NCI-H2081 treated with DMSO at 0.1 percent for 48 hours (cell line): ENCODE measurements at places on chromosomes 1 and 21.

GRCh38 chr1:41749991-41750745 is 168.6 kb downstream of the HIVEP3 start:
- no peak for DNase-seq

DNA sequence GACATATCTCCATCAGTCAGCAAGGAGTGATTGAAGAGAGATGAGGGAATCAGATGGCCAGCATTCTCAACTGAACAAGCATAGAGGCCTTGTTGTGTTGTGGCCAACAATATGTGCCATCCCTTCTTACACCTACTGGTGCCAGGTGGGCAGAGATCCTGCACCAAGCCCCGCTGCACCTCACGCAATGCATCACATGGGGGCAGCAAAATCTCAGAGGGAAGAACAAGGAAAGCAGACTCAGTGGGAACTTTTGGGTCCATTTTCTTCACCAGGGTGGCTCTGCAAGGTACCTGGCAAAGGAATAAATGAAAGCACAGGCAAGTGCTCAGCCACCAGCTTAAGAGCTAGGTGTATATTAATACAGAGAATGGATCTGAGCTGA is 33.2 kb downstream of the HSD3B2 start:
- DNase-seq: no peak

GRCh38 chr1:37035796-37036666 is 1.7 kb upstream of the GRIK3 start:
- DNase-seq: no peak

GRCh38 chr1:217620814-217621213 is 10.1 kb downstream of the GPATCH2 start:
- DNase-seq: no peak

GRCh38 chr1:178241057-178241456 is 147.2 kb downstream of the RASAL2 start:
- DNase-seq: no peak

DNA sequence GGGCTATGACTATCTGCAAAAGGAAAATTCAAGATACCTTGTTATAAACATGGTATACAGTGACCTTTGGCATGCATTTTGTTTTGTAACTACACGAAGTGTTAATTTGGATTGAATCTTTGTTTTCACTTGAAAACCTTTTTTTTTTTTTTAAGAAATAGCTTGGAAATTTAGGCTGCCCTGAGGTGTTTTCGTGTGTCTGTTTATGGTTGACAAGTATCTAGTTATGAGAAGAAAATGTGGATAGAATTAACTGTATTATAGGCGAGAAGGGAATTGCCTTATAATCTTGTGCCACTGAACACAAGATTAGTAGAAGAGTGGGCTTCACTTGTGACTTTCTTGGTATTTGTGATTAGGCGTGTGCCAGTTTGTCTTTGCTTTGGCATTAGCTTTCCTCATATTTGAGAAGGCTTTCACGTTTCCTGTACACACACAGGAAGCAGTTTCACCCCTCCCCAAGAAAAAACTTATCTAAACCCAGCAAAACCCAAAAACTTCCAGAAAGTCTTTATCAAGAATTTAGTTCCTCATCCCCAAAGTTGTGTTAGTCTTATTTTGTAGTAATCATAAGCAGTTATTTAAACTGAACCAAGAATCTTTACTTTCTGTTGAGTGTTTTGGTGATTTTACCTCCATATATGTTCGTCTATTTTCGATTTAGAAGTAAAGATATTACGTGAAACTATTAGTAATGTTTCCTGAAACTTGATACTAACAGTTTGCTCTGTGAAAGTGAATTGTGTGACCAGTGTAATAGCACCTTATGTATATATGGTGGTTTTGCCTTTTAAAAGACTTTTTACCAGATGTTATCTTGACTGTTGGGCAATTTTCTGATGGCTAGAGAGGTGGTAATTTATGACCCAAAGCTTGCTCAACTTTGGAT is 3.8 kb downstream of the DYRK1A start:
- no peak for DNase-seq

GRCh38 chr1:161743231-161743630 is 6.4 kb upstream of the DUSP12 start:
- DNase-seq: no peak

GRCh38 chr1:81305997-81306452 is 494.7 kb upstream of the ADGRL2 start:
- DNase-seq: peak; percentile 43

DNA sequence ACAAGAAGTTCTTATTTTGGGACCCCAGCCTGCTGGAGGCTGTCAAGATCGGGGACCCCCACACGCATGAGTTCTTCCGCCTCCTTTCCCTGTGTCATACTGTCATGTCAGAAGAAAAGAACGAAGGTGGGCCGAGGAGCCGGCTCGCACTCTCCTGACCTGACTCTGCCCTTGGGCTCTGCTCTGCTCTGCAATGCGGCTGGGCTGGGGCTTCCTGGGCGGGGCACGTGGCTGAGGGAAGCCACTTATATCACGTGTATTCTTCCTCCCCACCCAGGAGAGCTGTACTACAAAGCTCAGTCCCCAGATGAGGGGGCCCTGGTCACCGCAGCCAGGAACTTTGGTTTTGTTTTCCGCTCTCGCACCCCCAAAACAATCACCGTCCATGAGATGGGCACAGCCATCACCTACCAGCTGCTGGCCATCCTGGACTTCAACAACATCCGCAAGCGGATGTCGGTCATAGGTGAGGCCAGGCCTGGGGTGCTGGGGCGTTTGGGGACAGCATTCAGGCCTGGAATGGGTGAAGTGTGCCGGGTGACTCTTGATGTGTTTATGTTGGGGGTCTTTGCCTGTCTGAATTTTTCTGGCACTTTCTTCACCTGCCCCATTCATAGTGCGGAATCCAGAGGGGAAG is 17.6 kb downstream of the ATP8B2 start:
- DNase-seq: no peak

GRCh38 chr1:115078708-115079107 is 10.6 kb downstream of the TSPAN2 start:
- no peak for DNase-seq

- DNase-seq: no peak
Observed at GRCh38 chr1:177800400-177801088, 169.3 kb downstream of the SEC16B start.

GRCh38 chr1:9346566-9346965 is 53.9 kb downstream of the SPSB1 start:
- no peak for DNase-seq

- DNase-seq: peak; percentile 61
Observed at GRCh38 chr1:232627645-232628334, 2.1 kb downstream of the SIPA1L2 start.

DNA sequence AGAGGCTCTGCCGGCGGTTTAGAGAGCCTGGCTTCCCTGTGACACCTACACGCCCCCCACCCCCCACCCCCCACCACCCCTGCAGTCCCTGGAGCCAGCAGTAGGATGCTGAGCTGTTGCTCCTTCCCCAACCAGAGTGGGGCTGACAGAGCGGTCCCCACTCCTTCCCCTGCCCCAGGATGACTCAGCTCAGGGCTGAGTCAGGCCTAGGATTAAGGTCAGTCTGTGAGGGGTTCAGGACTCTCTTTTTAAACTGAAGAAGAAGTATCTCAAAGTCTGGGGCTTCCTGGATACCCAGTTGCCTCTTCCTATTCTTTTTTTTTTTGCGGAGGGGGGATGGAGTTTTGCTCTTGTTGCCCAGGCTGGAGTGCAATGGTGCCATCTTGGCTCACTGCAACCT is 19.1 kb downstream of the DMBX1 start:
- no peak for DNase-seq

DNA sequence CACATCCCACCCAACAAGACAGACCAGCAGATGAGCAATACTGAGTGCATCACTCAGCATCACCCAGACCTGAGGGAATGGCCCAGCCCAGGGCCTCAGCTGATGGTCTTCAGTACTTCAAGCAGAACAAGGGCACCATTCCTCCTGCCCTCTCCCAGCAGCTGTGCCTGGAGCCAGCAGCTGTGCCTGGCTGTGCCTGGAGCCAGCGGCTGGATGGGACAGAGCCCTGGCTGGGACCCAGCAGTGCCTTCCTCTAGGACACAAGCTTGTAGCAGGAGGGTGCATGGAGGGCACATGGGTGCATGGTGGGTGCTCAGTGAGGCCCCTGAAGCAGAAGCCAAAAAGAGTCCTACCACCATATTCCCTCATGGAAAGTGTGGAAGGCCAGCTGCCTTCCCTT is 583.8 kb downstream of the NPHP4 start:
- DNase-seq: no peak

GRCh38 chr21:42745511-42746239 is 92.3 kb downstream of the PDE9A start:
- no peak for DNase-seq

GRCh38 chr1:204114606-204115005 is 37.2 kb downstream of the ETNK2 start:
- no peak for DNase-seq

DNA sequence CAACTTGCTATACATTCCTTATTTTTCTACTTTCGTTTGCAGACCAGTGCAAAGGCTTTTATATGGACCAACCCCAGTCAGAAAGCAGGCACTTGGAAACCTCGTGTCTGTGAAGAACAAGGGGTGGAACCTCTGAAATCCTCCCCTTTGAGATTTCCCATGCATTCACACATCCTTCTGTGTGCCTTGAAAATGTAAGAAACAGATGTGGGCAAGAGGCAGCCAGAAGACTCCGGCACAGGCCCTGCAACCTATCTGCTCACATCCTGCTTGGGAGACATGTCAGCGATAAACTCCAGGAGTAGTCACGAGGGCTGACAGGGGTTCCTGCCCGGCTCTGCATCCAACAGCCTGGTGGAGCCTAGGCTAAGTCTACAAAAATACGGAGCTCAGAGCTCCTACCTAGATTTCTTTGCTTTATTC is 42.5 kb downstream of the ETS2 start:
- DNase-seq: no peak

DNA sequence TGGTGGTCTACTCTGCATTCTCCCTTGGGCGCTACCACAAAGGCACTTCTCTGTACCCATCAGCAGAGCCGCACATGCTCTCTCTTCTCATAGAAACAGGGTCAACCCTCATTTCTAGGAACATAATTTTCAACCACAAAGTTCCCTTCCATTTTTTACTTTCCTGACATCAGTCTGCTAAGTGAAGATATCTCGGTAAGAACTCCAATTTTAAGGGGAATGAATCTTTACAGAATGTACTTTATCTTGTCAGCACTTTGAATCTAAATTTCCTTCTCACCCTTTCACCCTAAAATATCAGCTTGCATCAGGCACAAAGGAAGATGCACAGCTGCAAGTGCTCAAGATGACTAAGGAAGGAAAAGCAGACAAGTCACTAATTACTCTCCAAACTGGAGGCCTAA is 545.9 kb downstream of the SMYD3 start:
- DNase-seq: no peak

DNA sequence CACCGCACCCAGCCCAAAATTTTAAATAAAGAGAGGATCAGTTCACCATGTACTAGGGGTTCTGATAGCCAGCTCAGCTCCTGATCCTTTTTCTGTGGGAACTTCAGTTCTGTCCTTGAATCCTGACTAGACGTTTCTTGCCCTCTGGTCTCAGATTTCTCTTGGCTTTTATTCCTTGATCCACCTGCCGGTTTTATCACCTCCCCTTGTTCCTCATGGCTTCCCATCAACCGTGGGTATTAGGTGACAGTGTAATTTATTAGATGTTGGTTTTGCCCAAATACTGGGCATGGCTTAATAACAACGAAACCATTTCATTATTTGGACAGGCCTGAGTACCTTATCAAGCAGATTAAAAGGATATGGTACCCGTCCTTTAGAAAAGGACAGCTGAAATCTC is 22.5 kb downstream of the SLC45A1 start:
- DNase-seq: no peak

DNA sequence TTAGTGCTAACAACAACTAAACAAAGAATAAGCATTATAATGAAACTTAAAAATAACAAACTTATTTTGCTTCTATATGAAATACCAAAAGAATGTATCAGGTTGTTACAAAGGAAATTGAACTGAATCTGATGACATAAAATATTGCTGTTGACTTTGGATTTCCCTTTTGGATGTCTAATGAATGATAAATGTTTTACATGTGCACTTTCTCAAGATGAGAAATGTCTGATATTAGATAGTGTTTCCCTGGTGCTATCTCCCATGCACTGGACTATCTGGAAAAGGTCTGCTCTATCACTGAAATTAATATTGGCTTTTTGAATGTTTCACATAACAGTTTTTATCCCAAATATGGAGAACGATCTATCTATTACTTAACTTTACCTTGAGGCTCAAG is 179.9 kb downstream of the HMCN1 start:
- DNase-seq: no peak

DNA sequence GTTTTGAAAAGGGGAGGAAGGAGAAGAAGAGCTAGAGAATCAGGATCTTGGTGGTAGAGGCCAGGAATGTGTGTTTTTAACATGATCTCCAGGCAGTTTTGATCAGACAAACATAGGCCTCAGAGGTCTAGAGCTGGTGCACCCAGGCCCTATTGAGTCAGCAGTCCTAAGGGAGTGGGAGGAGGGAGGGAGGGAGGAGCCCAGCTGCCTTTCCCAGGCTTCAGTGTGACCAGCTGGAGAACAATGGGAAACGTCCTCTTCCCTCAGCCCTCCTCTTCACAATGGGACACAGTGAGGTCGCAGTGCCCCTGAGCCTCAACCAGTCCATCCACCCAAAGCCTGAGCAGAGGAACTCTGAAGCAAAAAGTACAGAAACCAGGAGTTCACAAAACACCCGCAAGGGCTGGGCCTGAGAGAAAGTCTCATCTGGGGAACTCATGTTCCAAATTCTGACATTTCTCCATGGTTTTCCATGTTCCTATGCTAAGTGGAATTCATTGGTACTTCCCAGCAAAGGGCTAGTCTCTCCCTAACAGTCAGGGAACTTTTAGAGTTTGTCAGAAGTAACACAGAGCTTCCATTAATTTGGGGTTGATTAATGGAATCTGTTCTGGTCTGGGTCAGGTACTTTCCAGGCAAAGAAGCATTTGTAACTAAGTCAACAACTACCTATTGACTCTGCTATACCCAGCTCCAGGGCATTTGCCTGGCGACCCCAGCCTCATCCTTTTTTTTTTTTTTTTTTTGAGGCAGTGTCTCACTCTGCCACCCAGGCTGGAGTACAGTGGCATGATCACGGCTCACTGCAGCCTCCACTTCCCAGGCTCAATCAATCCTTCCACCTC is 37.5 kb downstream of the ELAPOR1 start:
- DNase-seq: no peak

DNA sequence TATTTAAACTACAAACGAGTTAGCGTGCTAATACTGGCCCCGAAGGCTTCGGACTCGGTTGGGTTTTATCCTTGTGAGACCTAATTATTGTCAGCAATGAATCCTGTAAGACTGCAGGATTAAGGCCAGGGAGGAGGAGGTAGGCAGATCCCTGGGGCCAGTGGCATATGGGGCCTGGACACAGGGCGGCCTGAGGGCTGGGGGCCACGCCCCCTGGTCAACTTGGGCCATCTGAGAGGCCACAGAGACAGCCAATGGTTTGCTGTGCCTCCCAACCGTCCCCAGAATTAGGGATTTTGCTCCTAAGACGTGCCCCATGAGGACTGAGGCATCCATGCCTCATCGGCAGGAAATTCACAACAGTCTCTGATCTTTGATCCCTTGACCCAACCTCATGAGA is 31.1 kb upstream of the DISP3 start:
- no peak for DNase-seq

GRCh38 chr21:26138615-26139257 is 31.8 kb downstream of the APP start:
- DNase-seq: no peak

GRCh38 chr1:50634251-50634650 is 211.0 kb upstream of the DMRTA2 start:
- no peak for DNase-seq
